ENCODE measurements at places on chromosomes 11 and 22.

- no peak for DNase-seq
Measured at GRCh38 chr11:38553148-38553547, 1955.1 kb upstream of the RAG2 start.

DNA sequence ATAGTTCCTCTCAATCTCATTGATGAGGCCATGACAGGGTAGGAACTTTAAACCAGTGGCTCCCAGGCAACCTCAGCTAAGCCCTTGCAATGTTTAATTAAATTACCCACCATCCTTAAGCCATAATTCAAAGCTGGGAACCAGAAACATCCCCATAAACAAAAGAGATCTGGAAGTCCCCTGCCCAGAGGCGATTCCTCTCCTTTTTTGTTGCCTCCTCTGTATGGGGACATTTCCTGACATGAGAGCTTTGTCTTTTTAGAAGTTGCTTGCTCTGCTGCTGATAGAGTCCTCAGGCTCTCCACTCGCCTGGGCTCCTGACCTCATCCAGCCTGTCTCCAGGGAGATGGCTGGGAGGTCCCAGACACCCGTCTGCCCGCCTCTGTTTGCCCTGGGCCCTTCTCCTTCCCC is 3.2 kb downstream of the DTX4 start:
- DNase-seq: peak; percentile 32

DNA sequence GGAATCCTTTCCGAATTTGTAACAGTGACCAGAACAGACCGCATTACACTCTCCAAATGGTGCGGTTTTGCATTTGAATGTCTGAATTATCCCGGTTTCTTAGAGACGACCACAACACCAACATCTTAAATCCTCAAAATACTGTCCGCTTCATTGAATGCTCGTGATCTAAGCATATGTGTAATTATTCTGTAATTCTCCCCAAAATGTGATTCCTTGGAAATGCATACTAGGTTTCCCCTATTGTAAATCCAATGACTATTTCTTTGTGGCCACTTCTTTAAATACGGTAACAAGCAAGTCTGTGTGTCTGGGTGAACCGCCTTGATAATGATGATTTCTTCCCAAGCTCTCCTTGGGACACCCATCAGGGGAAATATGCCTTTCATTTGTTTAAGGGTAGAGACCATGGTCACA is 87.3 kb upstream of the DBX1 start:
- no peak for DNase-seq

DNA sequence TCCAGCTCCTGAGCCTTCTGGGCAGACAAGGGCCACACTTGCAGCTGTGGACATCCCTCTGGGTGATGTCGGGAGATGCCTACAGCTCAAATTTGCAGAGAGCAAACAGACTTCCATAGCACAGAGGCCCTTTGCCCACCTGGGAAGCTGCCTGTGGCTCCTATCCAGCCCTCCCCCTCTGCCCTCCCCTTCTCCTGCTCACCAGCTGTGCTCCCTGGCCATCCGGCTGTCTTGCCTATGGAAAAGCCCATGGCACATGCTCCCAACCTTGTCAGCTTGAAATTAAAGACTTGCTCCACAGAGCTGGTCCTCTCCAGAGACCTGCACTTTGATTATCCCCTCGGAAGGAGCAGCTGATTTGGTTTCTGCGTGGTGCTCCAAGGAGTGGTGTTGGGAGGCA is 118.9 kb upstream of the NECTIN1 start:
- no peak for DNase-seq

GRCh38 chr11:118016104-118016503 is 29.9 kb downstream of the IL10RA start:
- DNase-seq: no peak

Measured in midbrain (tissue), 1 donor.